Uterus (tissue), 4 donors: ENCODE measurements at places on chromosomes 5 and 9. TPM values are rescaled to one million over a fixed set of nuclear protein-coding genes. Genes with fewer than 3 reads are reported as not detected.

- no peak for DNase-seq
Measured at GRCh38 chr5:6814816-6815215, 101.6 kb downstream of the TENT4A start.

DNA sequence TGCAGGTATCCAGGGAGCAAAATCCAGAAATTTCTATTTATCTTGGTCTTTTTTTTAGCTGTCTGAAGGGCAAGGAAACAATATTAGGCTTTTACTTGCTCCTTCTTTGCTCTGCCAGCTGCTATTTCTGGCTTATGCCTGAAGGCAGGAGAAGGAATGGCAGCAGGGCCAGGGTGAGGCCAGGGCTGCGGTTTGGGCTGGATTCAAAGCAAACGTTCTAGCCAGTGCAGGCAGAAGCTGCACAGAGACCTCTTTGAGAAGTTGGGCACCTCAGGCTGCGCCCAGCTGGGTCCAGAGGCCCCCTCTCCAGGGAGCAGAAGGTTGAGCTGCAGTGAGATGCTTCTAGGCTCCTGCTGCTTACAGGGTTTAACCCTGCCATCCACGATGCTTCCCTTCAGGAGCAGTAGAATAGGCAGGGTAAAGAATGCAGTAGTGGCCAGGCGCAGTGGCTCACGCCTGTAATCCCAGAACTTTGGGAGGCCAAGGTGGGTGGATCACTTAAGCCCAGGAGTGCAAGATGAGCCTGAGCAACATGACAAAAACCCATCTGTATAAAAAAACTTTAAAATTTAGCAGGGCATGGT lies 201.2 kb downstream of the ADCY2 start:
- DNase-seq: no peak

DNA sequence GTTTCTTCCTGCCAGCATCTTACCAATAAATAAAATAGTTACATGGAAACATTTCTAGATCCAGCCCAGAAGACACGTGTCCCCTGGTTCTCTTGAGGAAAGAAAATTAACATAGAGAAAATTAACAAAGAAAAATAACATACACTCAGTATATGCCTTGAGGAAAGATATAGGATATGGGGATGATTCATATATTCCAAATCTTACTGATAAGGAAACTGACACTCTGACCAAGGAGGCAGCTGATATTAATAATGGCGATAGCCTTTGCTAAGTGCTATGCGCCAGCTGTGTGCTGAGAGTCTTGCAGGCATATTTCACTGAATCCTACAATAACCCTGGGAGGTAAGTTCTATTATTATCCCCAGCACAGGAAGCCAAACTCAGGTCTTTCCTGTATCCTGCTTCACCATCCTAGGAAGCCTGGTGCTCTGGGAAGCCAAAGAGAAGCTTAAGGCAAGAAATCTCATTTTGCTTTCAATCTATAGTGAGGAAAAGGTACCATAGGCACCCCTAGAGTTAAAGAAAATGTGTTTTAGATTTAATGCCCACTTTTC lies 302.7 kb upstream of the NREP start:
- DNase-seq: no peak

DNA sequence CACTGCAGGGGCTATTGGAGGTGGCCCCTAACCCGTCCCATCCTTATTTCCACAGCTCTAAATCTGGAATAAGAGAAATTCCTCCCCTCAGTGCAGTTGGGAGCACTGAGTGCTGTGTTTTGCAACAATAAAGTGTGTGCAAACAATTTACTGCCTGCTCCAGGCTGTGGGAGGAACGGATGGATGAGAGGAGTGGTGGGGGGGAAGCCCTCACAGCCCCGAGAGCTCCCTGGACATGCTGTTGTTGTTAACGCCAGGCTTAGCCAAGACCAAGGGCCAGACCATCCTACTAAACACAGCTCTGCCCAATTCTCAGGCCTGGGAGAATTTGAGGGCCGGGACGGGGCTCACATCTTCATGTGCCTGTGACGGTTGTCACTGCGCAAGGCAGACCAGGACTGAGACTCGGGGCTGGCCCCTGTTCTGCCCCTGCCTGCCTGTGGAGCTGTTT lies 200.2 kb downstream of the DAB2IP start:
- peak; percentile 76 for DNase-seq

FAM221B gene
- total RNA-seq: not detected

DNA sequence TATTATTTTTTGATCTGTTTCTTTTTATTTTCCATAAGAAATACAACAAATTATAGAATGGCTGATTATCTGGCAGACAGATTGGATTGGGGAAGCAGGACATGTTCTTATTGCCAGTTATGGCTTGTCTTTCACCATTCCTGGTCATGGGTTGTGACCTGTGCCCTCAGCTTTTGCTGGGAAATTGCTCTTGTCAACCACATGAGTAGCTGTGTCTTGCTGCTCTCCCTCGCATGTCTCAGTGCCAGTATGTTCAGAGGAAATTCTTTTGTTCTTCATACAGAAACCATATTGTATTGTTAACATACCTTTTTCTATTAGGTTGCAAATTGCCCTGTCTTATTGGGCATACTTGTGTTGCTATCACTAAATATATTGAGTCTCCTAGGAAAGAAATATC lies 344.1 kb downstream of the OSTF1 start:
- peak; percentile 37 for DNase-seq

DNA sequence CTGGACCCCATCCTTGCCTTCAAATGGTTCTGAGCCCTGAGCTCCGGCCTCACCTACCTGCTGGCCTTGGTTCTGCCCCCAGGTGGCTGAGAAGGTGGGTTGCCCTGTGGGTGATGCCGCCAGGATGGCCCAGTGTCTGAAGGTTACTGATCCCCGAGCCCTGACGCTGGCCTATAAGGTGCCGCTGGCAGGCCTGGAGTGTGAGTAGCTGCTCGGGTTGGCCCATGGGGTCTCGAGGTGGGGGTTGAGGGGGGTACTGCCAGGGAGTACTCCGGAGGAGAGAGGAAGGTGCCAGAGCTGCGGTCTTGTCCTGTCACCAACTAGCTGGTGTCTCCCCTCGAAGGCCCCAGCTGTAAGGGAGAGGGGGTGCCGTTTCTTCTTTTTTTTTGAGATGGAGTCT lies 5.2 kb downstream of the CEL start:
- no peak for DNase-seq

DNA sequence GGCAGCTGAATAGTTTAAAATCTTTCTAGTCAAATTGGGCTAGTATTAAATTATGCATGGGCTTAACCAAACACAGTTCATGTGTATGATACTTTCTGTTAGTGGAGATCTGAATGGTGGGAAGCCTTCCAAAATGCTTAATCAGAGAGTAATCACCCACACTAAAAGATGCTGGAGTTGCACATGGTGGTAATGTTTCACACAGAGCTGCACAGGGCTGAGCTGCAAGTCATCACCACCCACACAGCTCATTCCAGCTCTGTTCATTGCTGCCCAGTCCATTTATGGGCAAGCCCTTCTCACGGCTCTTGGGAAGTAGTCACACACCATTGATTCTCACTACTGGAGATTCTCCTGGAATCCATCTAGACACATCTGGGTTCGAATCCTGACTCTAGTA lies 351.5 kb upstream of the KCNN2 start:
- peak; percentile 14 for DNase-seq

GRCh38 chr9:114433720-114434255 lies 46.0 kb upstream of the AKNA start:
- no peak for DNase-seq

DNA sequence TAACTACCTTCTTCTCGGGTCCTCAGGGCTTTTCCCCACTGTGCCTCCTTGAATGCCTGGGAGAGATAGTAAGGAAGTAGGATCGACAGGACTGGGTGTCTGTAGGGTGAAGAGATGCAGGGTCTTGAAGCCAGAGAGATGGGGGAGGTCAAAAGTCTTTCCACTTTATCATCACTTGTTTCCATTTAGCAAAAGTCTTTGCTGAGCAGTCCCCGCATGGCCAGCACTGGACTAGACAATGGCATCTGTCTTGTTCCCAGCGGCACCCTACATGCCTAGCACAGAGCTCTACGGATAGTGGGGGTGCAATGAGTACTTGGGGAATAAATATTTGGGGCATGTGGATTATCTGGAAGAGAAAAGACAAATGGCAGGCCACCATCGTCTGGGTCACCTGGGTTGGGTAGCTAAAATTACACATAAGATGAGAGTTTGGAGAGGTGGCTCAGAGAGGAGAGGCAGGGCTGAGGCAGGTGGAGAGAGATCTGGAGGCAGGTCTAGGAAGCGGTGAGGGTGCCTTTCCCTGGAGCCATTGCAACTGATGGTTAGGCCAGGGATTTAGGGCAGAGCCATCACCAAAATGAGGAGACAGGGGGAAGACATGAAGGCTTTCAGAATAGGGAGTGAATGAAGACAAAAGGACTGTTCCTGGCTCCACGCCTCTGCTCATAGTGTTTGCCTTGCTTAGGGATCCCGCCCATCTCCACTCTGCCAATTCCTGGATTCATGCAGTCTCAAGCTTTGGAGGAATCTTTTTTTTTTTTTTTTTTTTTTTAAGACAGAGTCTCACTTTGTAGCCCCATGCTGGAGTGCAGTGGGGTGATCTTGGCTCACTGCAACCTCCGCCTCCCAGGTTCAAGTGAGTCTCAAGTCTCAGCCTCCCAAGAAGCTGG lies 250.8 kb upstream of the KLF4 start:
- peak; percentile 65 for DNase-seq

GRCh38 chr9:126327006-126327713 lies 531 bp downstream of the MVB12B start:
- DNase-seq: peak; percentile 18

CTNND2 gene
- 0.49 TPM for total RNA-seq

DNA sequence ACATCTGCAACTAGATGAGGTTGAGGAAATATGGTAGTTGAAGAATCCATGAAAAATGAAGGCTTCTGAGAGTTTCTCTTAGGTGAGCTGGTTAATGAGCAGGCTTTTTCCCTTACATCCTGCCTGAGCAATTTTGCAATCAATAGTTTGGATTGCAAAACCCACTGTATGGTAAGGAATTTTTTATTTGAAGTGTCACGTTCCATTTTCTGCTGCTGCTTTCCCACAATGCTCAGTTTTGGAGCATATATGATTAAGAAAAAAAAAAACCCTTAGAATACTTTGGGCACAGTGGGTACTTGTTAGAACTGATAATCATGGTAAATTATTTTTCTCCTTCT lies 144.2 kb downstream of the PCSK1 start:
- DNase-seq: no peak

GRCh38 chr5:105158526-105158925 lies 1595.9 kb upstream of the NUDT12 start:
- DNase-seq: no peak

LCP2 gene
- 1.3 TPM for total RNA-seq

GRCh38 chr5:50564079-50564478 lies 102.4 kb upstream of the PARP8 start:
- DNase-seq: no peak

DNA sequence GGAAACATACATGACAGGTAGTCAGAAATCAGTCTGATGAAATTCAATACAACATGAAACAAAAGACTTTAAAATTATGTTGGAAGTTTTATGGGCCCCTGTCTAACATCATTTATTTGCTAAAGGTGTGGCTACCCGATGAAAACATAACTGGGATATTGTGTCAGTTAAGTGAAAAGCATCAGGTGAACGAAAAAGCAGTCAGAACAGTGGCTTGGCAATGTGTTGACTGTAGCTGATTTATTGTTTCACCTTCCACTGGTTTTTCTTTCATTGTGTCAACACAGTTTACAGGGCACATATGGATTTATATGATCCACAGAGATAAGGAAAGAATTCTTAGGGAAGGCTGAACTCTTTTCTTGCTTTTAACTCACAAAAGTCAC lies 429.6 kb upstream of the ZNF608 start:
- no peak for DNase-seq

DNA sequence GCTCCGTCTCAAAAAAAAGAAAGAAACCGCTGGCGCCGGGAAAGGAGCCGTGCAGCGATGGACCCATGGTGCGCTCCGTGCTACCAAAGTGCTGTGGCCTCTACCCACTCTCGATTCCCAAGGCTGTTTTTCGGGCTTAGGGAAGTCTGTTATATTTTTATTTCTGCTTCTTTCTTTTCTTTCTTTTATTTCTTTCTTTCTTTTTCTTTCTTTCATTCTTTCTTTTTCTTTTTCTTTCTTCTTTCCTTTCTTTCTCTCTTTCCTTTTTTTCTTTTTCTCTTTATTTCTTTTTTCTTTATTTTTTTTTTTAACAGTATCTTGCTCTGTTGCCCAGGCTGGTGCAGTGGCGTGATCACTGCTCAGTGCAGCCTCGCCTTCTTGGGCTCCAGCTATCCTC lies 87.5 kb downstream of the ANXA2R start:
- DNase-seq: no peak

INSL6 gene
- not detected for total RNA-seq

DNA sequence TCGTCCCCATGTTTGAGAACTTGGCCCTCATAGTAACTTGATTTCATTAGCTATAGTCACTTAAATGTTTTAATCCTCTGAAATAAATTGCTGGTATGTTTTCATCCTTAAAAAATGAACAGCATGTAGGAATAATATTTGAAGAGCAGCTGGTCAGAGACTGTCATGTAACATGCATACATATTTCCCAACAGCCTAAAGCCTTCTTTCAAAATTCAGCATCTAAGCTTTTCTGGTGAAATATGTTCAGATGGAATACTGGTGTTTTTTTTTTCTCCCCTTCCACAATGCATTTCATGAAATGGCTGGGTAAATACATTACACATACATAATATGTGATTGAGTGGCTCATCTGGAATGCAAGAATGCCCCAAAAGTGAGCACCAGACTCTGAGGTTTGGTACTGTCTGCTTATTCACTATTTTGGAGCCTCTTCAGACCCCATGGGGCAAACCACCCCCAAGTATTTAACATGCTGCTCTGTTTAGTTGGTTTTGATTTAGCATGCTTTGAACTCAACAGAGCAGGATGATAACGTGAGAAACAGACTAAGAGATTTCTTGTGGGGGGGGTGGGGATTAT lies 94.0 kb downstream of the SMARCA2 start:
- no peak for DNase-seq

DNA sequence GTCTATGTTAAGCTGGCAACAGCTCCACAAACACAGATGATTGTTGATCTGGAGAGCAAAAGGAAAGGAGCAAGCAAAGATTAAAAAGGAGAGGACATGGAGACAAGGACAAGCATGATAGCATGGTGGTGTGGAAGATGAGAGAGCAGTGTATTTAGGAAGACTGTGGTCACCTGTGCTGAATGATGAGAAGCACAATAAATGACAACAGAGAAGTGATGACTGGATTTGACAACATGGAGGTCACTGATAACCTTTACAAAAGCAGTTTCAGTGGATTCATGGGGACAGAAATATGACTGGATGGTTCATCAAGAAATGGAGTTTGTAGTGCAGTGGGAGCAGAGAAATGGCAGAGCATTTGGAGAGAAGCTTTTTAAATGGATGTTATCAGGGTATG lies 20.2 kb downstream of the TTC33 start:
- DNase-seq: no peak

DNA sequence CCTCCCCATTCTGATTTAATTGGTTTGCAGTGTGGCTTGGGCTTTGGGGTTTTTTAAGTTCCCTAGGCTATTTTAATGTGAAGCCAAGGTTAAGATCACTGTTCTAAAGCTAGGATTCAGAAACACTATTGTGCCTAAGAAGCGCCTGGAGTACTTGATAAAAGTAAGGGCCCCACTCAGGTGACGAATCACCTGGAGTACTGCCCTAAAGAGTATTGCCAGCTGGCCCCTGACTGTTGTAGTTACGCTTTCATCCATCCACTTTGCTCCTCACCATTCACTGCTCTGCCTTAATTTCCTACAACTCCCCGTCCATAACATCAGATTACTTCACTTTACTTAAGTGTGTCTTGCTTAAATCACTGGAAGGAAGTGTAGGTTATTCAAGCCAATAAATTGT lies 119.3 kb downstream of the CD180 start:
- DNase-seq: no peak

GRCh38 chr5:1222147-1222546 lies 3.0 kb upstream of the SLC6A18 start:
- DNase-seq: no peak
